ELF-1 (cell line): ENCODE measurements at places on chromosomes 7 and 10.
A peak's percentile ranks its signal among the peaks of the same experiment; 100 is the strongest.

- DNase-seq: no peak
Observed at GRCh38 chr7:69929622-69930021, 331.3 kb downstream of the AUTS2 start.

GRCh38 chr7:114533131-114533530, 118.5 kb downstream of the FOXP2 start:
- peak; percentile 6 for DNase-seq

DNA sequence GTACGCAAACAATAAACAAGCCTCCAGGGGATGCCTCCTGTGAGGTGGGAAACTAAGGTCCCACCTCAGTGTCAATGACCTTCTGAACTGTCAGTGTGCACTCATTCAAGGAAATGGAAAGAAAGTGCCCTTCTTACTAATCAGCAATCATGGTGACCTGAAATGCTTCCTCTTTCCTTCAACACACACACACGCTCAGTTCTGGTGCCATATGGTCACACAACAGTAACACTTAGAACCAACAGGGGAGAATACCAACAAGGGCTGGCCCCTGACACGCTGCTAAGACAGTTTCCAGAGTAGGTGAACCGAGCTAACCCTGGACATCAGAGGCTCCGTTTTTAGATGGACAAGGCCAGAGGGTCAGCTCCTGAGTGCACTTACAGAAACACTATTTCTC, 42.1 kb upstream of the EFCAB10 start:
- DNase-seq: no peak

GRCh38 chr7:120802751-120803150, 55.2 kb downstream of the TSPAN12 start:
- DNase-seq: no peak

DNA sequence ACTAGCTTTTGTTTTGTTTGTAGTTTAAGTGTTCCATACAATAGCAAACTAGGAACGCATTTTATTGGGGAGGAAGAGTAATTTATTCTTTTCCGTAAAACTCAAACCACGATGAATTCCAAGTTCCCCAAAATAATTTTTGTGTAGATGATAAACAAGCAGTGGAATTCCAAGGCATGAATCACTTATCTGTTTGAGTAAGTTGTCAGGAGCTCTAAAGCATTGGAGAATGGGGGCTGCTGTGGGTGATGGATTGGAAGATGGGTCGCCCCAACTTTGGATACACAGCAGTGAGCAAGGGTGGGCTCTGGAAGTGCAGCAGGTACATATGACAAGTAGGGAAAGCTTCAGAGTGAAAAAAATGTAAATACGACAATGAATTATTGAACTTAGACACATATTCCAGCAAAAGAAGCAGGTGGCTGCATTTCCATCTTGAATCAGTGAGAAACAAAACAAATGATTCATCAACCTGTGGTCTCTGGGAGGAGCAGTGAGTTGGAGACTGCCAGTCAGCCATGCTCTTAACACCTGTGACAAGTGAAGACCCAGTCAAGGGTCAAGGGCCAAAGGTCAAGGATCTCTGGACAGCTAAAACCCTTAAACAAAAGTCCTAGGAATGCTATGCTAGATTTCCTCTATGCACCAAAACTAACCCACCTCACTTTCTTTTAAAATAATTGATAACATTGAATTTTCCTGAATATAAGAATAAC, 34.2 kb upstream of the ADRB1 start:
- DNase-seq: no peak

- no peak for DNase-seq
Observed at GRCh38 chr7:128792471-128793180, 858 bp downstream of the CCDC136 start.
